ENCODE measurements at places on chromosomes 7 and 10.

GRCh38 chr7:21113609-21114415 is 314.1 kb upstream of the SP4 start:
- DNase-seq: no peak

- no peak for DNase-seq
These were observed 36.4 kb downstream of the GDI2 start for GRCh38 chr10:5776881-5777197.

GRCh38 chr10:50508315-50509051 is 115.3 kb downstream of the SGMS1 start:
- peak; percentile 58 for DNase-seq

DNA sequence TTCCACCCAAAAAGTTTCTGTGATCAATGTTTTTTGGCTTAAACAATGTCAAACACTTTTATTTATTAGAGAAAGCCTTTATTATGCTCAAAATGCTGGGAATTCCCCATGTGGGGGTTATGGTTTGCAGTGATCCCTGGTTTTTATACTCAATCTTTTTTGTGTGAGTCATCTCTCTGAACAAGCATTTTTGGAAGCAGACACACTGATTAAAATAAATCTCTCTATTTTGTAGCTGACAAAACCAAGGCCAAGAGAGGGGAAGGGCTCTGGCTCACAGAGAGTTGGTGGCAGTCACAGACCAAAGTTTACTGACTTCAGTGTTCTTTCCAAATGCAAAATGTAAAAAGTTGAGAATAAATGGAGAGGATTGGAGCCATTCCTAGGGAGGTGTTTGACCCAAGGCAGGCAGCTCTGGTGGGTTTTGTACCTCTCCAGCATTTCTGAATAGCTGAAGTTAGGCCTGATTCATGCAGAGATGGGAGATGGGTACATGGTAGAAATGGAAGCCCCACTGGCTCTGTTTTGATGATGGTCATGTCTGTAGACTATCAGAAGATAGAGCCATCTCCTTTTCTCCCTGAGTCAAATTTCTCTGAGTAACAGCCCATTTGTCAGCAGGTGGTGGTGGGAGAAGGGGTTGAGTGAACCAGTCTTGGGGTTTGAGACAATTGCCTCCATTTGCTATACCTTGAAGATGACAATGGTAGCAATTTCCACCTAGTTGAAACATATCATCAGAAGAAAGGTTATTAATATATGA is 45.4 kb upstream of the NAMPT start:
- no peak for DNase-seq

DNA sequence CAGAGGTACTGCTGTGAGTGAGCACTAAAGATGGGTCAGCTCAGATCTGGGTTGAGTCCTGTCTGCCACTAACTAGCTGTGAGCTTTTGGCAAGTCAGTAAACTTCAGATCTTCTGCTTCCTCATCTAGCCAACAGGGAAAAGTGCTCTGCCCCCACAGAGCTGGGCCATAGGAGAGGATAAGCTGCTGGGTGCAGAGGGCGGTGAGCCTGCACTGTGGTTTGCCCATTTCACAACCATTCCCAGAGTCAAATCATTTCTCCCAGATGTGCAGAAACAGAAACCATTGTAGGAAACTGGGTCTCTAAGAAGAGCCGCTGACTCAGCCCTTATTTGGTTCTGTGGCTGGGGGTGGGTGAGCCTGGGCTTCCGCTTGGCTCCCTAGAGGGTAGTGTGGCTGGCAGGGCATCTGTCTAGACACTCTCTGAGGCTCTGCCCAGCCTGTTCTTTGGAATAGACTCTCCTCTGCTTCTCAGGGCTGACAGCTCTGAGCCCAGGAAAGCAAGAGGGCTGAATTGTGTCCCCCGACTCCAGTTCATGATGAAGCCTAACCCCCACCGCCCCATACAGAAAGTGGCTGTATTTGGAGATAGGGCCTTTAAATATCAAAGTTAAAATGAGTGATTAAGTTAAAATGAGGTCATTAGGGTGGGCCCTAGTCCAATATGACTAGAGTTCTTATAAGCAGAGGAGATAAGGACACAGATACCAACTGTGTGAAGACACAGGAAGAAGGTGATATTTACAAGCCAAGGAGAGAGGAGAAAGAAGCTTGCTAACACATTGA is 29.5 kb upstream of the ARHGAP22 start:
- peak; percentile 20 for DNase-seq

- no peak for DNase-seq
These were observed 126.8 kb upstream of the FAM20C start for GRCh38 chr7:65554-65953.

GRCh38 chr7:71733107-71733870 is 601.3 kb downstream of the GALNT17 start:
- DNase-seq: peak; percentile 55

DNA sequence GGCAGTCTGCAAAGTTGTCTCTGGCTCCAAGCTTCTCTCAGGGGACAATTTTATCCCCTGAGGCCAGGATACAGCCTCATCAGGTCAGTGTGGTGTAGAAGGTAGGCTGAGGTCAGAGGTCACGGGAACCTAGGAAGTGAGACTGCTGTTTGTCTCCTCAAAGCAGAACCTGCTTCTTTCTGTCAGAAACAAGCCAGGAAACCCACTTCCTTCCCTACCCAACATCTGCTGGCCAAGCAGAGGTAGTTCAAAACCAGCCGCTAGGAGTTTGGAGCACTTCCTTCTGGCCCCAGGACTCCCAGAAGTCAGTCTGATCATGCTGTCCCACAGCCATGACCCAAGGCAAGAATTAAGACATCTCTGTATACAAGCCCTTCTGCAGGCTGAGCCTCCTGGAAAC is 12.2 kb downstream of the CLRN3 start:
- DNase-seq: no peak

- DNase-seq: no peak
These were observed 98.7 kb upstream of the MBL2 start for GRCh38 chr10:52871191-52871843.

DNA sequence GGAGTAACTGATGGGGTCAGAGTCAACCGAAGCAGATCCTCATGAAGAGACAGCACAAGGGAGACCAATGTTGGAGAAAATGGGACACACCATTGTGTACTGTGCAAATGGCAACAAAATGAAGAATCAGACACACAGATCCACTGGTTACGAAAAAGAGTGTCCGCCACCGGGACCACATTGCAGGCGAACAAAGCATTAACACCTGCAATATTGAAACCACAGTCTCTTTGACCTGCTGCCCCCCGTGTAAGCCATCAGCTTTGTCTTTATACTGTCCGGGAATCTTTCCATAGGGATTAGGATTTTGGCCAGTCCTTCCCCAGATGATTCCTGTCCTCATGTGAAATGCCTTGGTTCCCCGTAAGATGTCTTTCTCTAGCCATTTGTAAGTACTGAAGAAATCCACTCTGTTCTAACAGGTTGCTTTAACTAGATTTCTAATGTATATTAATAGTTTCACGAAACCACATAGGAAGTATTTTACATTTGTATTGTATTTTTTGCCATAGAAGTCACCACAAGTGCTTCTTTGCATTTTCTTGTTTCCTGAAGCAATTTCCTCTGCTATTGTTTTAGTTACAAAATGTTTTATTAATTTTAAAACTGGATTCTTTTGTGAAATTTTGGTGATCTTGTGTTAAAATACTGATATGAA is 140.8 kb upstream of the NFE2L3 start:
- DNase-seq: no peak

DNA sequence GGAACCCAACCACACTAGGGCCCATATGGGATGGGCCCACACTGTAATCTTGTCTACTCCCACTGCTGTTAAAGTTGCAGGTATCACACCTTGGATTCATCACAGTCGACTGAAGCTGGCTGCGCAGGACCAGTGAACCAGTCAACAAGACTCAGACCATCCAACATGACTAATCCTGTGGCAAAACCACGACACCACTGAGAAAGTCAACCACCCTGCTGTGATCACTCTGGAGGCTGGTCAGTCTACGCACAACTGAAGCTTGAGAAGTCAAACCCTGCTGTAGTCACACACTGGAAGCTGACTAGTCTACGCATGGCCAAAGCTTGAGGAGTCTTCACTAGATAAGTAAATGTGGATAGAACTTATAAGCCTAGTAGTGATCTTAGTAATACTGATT is 9.6 kb upstream of the CYREN start:
- DNase-seq: no peak

GRCh38 chr7:141012044-141012685 is 2.6 kb downstream of the MRPS33 start:
- peak; percentile 81 for DNase-seq

DNA sequence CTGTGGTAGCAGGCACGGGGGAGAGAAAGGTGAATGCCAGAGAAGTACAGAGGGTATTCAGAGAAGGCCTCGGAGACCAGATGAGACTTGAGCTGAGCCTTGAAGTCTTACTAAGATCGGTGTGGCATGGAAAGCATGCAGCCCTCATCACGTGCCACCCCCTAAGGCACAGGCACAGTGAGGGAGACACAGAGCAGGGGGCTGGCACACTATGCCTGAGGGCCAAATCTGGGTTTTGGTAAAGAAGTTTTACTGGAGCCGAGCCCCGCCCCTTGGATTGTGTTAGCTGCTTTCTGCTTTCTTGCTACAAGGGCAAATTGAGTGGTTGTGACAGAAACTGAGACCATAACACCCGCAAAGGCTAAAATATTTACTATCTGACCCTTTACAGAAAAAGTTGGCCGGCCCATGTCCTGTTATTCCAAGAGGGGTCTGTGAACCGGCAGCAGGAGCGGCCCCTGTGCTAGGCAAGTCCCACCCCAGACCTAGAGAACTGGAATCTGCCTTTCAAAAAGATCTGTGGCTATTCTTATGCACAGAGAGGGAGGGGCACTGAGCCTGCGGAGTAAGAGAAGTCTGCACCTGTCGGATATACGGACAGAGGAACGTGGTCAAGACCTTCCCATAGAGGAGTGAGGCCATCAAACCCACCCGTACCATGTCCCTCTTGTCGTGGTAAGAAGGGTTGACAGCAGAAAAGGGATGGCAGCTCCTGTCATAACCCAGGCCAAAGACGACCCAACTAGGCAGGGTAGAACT is 109.3 kb upstream of the RHEB start:
- DNase-seq: no peak

DNA sequence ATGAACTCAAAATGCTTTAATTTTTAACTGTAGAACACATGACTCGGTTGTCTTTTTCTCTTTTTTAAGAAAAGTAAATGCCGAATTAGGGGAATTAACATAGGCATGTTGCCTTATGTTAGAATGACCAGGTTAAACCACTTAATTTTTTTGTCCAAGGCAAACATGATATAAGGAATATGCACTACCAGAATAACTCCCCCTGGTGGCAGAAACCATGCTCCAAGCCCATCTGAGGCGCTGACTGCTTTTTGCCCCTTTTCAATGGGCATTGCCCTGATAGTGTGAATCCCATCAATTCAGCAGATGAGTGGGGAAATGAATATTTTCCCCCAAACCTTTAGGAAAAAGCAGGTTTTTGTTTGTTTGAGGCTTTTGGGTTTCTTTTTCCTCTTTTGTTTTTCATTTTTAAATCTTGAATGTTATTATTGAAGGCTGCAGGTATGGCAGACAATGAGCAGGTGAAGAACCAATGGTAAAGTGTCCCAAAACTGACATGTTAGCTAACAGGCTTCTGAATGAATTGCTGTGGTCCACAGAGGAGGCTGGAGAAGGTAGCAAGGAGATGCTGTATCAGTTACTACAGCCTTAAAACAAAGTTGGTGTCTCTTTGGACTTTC is 284.3 kb downstream of the SORCS3 start:
- DNase-seq: peak; percentile 5

DNA sequence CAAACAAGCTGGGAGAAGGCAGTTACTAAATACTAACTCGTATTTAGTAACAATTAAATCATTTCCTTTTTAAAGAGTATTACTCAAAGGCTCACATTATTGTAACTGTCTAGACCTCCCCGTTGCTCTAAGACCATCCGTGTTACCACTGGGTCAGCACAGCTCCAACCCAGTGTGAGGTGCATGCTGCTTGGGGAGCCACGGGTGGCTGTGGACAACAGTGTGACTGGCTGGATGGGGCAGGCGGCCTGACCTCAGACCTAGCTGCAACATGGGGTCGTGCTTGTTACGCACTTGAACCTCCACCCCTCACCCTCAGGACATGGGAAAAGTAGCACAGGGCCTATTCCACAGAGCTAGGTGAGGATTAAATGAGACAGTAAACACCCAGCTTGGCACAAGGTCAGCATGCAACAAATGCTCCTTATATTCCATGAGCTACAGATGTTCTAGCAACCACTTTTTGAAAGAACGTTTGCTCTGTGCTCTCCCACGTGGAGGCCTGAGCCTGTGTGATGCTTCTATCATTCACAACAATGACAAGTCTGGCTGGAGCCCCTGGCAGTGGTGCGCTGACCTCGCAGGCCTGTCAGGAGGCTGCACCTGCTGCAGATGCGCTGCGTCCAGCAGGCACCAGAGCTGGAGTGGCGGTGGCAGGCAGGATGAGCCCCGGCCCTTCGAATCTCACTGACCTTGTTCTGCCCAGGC is 135.7 kb downstream of the PKD1L1 start:
- no peak for DNase-seq

DNA sequence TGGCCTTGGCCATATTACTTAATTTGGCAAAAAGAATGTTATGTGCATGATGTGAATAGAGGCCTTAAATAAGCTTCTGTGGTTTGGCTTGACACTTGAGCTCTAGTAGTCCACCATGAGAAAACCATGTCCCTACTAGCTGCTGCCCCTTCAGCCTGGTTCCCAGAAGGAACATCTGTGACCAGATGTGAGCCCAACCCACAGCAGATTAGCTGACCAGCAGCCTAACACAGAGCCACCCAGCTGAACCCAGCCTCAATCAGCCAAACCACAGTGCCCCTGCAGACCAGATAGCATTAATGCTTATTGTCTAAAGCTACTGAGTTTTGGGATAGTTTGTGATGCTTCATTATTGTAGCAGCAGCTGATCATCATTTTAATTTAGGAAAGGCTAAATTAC is 16.6 kb downstream of the JAZF1 start:
- no peak for DNase-seq

GRCh38 chr7:27774717-27775328 is 34.9 kb downstream of the TAX1BP1 start:
- DNase-seq: no peak

- no peak for DNase-seq
These were observed 323.3 kb downstream of the CRPPA start for GRCh38 chr7:16098058-16098457.

DNA sequence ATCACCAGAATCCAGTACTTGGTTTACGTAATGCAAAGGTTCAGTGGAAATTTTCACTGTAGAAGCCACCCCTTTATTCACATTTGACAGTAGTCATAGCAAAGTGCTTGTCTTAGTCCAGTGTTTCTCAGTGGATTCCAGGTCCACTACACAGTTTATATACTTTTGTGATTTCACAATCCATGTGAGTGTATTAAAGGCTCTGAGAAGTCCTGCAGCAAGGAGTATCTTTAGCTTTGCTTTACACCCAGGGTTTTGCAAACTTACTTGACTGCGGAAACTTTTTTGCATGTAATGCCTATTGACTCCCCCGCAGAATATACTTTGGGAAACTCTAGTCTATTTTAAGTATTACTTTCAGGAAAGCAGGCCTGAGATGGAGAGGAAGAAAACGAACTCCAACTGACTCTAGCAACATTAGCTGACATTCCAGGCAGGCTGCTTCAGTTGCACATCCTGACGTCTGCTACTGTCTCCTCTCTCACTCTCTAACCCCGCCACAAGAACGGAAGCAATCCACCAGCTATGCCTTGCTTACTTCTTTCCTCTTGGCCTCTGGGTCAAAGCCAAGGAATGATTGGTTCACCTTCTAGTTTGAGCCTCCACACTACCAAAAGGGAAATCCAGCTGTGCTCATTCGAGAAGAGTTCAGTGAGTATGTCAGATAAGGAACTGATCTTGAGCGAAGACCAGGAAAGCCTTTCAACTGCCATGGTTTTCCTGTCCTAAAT is 6.2 kb downstream of the PLXNA4 start:
- no peak for DNase-seq

- no peak for DNase-seq
These were observed 6.0 kb downstream of the PRR15 start for GRCh38 chr7:29569648-29570047.
